ENCODE measurements at places on chromosomes 16 and 17.

- DNase-seq, result no peak
Measured at GRCh38 chr16:54542805-54543505, 256.4 kb upstream of the IRX3 start.

DNA sequence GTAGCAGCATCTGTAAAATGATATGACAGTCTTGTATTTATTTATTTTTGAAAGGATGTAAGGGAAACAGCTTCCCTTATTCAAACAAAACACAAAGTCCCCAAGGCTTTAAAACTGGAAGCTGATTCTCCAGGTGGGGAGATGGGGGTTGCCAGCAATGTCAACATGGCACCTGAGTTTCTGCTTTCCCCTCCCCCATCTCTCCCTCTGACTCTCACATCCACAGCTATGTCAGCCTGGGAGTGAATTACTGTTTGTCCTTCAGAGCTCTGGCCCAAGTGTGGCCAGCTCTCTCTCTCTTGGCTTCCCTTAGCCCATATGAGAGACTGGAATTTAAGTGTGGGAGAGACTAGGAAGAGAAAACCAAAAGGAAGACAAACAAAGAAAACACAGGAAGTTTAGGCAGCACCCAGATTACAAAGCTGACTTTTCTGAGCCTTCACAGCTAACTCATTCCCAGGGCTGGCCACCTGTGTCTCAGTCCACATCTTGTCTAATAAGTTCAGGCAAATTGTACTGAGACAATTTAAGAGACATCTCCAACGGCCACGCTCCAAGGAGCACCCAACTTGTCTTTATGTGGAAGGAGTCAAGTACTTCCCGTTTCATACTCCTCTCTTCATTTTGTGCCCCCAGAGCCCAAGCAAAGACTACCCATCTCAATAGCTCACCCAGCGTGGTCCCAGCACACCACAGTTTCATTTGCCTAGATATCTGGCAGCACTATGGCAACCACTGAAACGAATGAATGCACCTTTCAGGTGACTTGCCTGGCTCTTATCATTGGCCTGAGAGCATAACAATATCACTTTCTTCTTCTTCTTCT is 69.2 kb downstream of the SOX9 start:
- DNase-seq, result no peak

DNA sequence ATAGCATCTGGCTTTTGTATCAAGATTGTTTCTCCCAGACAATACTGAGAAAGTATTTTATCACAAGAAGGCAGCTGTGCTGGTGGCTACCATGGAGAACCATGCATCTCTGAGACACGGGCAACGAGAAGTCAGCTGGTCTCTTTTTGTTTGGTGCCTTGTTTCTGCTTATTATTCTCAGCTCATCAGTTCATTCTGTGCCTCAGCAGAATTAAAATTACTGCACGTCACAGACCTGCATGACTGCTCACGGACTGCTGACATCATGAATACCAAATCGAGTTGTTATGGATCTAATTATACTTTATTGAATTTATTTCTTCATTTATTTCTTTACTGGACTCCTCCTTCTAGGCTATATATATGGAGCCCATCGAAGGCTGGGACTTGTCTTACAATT is 19.0 kb upstream of the PMP22 start:
- no peak for DNase-seq

GRCh38 chr16:89383095-89384003 is 107.0 kb downstream of the ANKRD11 start:
- no peak for DNase-seq

DNA sequence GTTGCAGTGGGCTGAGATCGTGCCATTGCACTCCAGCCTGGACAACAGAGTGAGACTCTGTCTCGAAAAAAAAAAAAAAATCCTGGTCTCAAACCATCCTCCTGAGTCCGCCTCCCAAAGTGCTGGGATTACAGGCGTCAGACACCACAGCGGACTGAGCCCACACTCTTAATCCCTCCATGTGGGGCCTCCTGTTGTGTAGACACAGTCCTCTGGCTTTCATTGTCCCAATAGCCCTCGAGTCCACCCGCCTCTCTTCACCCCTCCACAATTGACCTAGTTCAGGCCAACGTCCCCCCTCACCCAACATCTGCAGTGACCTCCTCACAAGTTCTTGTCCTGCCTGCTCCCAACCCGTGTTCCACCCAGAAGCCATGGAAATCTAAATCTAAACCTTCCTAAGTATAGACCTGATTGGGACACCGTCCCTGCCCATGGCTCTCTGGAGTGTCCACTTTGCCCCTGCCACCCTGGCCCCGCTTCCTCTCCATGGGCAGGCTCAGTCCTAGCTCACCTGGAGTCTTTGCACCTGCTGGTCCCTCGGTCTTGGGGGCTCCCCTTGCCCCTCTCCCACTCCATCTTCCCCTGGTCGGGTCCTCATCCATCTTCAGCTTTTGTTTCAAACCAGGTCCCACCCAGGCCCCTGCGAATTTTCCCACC is 46.7 kb downstream of the HAPSTR1 start:
- DNase-seq, result no peak

DNA sequence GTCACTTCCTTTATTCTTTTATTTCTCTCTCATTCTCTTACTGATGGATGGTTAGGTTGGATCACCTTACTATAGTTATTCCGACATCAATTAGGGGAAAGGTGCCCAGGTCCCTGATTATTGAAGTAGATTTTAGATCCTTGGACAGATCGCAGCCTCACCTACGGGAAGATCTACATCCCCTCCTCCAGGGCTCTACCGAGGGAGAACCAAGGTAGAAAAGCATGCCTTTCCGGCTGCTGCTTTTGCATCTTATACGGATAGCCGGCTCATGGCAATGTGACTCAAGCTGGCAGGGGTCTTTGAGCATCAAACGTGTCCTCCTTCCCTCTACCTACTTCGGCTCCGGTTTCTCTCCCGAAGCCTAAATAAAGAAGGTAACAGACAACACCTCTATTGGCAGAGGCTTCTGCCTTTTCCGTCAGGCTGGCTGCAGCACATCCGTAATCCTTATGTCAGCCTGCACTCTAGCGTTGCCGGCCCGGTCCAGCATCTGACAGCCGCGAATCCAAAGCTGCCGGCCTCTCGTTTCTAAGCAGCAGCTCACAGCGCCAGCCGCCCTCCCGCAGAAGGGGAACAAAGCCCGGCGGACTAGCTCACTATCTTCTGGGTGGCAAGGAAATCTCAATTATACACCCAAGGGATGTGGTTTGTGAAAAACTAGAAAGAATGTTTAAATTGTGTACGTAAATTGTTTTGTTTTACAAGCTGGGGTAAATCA is 46.9 kb downstream of the IRX6 start:
- no peak for DNase-seq

DNA sequence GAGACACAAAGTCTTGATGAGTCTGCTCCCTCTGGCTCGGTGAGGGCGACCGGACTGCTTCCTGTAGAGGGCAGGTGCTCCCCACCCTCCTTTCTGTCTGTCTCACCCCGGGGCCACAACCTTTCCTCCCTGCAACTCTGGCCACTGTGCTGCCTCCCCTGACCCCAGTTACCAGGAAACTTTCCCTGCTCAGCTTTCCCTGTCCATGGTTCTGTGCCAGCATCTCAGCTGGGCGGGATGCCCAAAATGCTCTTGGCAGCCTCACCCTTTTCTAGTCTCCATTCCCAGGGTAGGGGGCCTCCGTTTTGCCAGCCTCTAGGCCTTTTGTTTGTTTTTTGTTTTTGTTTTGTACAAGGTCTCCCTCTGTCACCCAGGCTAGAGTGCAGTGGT is 1.4 kb downstream of the PLD2 start:
- DNase-seq, result no peak

GRCh38 chr17:65820811-65821210 is 259.4 kb upstream of the AXIN2 start:
- DNase-seq, result no peak

DNA sequence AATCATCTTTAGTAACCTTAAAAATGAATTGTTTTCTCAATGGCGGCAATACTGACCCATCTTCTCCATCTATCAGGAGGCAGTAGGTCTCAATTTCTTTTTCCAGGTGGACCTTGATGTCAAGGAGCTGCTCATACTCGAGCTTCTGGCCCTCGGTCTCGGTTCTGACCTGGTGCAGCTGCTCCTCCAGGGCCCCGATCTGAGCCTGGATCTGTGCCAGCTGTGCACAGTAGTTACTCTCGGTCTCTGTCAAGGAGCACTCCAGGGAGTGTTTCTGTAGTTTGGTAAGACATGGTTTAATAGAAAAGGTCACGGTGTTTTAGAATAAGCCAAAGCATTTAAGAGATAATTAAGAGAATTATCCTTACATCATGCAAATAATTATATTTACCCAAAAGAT is 4.9 kb downstream of the KRT27 start:
- DNase-seq, result no peak

DNA sequence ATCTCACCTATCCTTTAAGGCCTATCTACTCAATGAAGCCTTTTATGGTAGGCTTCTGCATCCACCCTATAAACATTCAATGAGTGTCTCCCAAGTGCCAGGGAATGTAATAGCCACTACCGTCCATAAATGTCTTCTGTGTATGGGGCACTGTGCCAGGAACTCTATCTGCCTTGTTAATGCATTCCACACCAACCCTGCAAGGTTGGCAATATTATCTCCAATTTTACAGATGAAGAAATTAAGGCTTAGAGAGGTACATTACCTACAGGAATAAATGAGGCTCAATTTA is 20.0 kb downstream of the MAP3K14 start:
- no peak for DNase-seq

- DNase-seq, result no peak
Measured at GRCh38 chr17:34291721-34292348, 6.3 kb downstream of the CCL11 start.

GRCh38 chr16:53855511-53855910 is 151.6 kb downstream of the FTO start:
- no peak for DNase-seq

GRCh38 chr17:740240-741017 is 8.0 kb downstream of the TLCD3A start:
- DNase-seq, result no peak

GRCh38 chr17:54269881-54270280 is 447.2 kb downstream of the KIF2B start:
- DNase-seq, result no peak

GRCh38 chr17:82386255-82386831 is 14.8 kb downstream of the UTS2R start:
- DNase-seq, result no peak

GRCh38 chr16:69329369-69330285 is 761 bp downstream of the PDF start:
- no peak for DNase-seq

- DNase-seq, result no peak
Measured at GRCh38 chr16:10130538-10130937, 51.7 kb downstream of the GRIN2A start.

DNA sequence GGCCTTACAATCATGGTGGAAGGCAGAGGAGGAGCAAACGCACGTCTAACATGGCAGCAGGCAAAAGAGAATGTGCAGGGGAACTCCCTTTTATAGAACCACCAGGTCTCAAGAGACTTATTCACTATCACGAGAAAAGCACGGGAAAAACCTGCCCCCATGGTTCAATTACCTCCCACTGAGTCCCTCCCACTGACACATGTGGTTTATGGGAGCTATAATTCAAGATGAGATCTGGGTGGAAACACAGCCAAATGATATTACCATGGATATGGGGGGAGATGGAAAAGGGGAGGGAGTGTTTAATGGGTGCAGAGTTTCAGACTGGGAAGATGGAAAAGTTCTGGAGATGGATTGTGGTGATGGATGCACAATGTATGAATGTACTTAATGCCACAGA is 23.0 kb downstream of the TEKT5 start:
- DNase-seq, result no peak

DNA sequence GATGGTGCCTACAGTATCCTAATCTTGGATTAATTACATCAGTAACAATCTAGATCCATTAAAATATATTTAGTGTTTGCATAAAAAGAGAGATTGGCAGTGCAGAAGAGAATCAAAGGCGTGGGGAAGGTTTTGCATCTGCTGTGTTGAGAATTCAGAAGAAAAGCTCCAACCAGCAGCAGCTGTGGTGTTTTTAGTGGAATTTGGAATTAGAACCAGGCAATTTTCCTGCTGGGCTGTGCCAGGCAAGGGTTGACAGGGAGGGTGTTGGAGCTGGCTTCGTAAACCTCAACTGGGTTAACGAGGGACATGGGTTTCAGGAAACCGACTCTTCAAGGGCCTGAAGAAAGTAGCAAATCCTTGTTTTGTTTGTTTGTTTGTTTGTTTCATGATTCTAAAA is 107.8 kb upstream of the WSCD1 start:
- DNase-seq, result no peak

DNA sequence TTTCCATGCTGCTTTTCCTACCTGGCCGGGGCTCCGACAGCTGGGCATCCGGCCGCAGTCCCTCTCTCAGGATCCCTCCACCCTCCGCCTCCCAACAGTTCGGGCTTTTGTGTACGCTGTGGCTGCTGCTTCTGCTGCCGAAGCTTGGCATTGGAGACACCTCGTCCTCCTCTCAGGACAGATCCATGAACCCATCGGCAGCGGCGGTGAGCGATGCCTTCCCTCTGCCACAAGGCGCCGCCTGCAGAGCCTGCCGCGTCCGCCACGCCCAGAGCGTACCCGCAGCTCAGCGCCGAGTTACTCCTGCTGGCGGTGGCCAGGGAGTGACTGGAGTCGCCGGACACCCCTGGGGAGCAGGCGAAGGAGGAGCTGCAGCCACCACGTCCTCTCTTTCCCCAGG is 2032.8 kb downstream of the TP53TG3F start:
- DNase-seq, result no peak

DNA sequence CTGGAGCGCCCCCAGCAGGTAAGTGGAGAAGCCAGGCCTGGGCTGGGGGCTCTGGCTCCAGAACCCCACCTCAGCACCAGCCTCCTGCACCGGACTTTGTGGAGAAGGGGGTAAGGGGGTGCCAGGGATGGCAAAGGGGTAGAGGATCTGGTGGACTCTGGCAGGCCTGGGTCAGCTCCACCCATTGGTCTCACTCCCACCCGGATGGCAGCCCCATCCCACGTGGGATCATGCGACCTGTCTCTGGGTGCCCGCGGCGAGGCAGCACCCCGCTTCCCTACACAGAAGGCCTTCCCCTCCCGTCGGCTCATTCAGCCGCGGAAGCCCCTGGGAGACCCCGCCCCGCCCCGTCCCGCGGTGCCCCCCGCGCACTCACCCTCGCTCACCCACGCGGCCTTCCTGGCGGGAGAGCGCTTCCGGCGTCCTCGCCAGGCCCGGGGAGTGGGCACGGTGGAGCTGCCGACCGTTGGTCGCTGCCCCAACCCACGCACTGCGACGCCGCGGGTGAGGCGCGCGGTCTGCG is 498 bp upstream of the PLEKHG4 start:
- peak; percentile 44 for DNase-seq
